ENCODE measurements at places on chromosomes 7 and 10. TPM values are rescaled to one million over a fixed set of nuclear protein-coding genes. Genes with fewer than 3 reads are reported as not detected.
A peak's percentile ranks its signal among the peaks of the same experiment; 100 is the strongest.

SPDYE11 gene
- not detected for total RNA-seq

DNA sequence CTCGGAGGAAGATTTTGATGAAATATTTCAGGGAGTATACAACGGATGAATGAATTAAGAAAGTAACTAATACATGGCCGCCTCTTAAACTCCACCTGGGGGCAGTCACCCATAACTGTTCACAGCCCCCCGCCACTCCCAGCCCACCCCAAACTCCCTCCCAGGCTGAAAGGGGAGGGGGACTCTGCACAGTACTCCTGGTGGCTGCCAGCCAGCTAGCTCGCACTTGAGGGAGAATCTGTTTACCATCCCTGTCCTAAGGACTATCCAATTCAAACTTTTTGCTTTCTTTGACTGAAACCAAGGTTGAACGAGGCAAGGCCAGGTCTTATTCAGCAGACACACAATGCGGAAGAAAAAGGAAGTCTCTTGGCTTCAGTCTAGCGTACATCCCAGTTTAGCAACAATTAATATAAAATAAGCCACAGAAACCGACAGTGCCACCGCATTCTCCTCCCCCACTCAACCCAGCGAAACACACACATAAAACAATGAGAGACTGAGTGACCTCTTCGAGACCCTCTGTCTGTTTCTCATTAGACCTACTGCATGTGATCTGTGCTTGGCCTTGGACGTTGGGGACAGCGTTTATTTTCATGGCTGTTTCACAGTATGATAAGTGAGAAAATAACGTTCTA is 219.5 kb downstream of the GLI3 start:
- DNase-seq, result no peak

DNA sequence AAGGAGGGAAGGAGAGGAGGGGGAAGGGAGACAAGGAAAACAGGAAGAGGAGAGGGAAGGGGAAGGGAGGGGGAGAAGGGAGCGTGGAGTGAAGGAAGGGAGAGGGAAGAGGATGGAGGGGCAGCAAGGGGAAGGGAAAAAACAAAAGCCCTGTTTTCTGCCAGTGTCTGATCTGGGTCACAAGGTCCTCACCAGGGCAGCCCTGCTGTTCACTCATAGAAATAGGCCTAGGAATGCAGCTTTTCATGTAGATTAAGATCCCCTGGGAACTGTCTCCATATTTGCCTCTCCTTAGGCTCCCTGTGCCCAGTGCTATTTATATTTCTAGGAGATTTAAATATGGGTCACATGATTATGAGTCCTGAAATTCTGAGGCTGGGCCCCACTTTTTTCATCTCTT is 790.7 kb downstream of the TNS3 start:
- DNase-seq, result peak; percentile 37

DNA sequence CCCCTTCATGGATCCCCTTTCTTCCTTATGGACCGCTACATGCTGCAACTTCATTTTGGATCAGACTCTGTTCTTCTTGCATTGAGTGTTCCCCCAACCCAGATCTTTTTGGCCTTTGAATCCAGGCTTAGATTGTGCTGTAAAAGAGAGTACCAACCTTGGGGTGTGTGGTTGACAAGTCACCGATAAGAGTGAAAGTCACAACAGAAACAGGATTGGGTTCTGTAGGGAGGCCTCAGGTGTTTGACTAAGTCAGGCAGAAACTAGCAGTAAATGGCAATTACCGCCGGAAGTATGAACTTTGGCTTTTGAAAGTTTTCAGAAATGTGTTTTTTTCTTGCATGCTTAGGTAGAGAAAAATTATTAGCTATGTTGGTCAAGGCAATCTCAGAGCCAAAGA is 89.3 kb downstream of the TMEM106B start:
- no peak for DNase-seq

SLC13A1 gene
- not detected for total RNA-seq

NRCAM gene
- total RNA-seq, result 6.8 TPM

DNA sequence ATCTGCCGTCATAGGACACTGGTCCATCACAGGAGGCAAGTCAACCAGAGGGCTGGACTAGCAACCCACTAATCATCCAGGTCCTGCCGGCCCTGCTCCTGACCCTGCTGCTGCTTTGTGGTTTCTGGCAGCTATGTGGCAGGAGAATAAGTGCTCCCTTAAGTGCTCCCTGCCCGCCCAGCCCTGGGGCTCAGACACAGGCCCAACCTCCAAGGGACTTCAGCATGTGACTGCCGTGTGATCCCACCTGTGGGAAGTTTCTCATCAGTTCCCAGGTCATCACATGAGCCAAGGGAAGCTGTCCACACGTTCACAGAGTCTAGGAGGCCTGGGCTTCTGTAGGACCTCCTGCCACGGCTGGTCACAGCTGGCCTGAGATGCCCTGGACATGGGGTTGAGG is 34.2 kb upstream of the ZNF488 start:
- DNase-seq, result no peak

Measured in GM23338 (cell line).